ENCODE measurements at places on chromosomes 2 and 18.

DNA sequence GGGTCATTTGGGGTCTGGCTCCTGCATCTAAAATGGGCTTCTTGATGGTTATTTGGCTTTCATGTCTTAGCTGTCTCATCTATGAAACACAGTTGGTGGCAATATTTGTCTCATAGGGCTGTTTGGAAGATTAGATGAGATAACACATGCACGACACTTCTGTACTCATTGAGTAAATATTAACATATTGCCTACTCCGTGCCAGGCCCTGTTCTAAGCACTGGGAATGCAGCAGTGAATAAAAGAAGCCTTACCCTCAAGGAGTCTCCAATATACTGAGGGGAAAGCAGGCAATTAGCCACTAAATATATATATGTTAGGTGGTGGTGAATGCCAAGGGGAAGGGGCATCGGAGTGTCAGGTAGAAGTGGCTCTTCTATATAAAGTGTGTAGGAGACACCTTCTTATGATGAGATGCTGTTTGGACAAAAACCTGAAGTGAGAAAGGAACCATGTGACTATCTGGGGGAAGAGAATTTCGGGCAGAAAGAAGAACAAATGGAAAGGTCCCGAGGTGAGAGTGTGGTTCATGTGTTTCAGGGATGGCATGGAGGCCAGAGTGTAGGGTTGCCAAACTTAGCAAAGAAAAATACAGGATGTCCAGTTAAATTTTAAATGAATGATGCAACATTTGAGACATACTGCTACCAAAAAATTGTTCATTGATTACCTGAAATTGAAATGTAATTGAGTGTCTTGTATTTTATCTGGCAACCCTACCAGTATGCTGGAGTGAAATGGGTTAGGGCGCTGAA is 11.8 kb downstream of the SLC3A1 start:
- DNase-seq = no peak

DNA sequence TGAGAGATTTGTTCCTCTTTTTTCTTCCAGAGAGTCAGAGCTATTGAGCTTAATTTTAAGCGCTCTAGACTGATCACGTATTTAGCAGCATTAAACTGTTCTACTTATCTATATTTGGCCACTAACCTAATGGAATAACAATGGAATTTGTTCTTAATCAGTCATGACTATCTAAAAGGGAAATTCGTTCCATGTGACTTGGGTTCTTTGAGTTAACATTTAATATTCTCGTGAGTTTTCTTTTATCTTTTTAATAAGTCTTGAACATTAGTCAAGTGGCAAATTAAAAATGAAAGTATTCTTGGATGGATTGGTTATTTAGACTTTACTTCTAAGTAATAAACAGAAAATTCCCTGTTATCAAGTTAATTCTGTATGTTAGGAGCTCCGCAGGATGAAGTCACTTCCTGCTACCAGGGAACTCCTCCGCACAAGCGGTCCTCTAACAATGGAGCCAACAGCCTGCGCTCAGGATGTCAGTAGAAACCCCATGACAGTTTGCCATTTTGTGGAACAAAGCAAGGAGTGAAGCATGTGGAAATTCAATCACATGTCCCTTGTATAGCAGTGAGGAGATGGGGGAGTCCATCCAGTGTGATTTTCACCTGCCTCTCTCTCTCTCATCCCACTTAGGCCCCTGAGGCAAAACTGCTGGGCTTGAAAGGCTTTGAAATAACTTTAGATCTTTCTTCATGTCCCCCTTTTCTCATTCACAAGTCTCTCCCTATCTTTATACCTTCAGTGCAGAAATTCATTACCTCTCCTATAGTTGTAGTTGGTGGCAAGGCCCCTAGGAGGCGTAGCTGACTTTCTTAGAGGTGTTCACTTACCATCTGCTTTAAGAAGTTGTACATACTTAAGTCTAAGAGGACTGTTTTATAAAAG is 138.1 kb downstream of the WDR7 start:
- no peak for DNase-seq

DNA sequence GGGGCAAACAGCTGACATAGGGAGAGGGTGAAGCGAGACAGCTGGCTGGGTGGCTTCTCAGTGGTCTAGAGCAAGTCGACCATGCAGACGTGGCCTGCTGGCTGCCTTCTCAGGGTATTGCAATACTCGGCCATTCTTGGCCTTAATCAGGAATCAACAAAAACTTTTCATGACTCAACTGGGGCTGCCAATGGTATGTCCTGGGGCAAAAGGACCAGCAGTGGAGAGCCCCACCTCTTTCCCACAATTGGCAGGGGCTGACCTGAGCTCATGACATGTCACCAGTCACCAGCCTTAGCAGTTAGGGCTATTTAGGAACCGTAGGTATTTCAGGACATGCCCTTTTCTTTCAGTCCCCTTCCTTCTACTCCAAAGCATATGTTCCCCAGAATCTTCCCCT is 19.1 kb downstream of the PLA2R1 start:
- no peak for DNase-seq

DNA sequence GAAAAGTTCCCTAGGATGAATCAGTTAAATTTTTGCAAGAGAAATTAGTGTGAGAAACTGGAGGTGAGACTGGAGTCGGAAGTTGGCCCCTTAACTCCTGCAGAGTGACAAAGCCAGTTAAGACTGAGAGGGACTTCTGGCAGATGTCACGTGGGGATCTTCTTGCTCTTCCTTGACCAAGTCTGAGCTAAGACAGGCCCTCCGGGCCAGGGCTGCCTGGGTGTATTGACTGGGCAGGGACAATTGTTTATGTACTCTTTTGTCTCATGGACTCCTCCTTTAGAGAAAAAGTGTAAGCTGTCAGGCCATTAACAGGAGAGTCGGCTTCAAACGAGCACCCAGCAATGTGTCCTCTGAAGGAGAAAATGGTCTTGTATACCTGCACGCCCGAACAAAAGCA is 48.6 kb upstream of the RALBP1 start:
- DNase-seq = no peak

- no peak for DNase-seq
These were observed 83.4 kb downstream of the AP1S3 start for GRCh38 chr2:223753940-223754339.

DNA sequence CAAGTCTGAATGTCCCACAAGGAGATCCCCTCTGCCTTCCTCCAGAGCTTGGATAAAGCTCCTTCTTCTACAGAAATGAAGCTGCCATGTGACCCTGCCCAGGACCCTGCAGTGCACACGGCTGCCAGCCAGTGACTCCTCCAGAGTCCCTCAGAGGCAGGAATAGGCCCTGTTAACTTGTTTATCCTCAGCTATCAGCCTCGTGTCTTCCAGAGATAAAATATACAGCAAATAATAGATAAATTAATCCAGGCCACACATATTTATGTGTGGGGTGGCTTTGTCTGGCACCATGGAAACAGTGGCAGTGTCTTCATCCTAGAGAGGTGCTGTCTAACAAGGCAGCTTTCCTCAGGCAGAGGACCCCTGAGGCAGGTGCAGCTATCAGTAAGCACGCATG is 66.7 kb downstream of the TMEM18 start:
- DNase-seq = no peak

GRCh38 chr2:171595456-171595855 is 73.2 kb downstream of the CYBRD1 start:
- DNase-seq = no peak

DNA sequence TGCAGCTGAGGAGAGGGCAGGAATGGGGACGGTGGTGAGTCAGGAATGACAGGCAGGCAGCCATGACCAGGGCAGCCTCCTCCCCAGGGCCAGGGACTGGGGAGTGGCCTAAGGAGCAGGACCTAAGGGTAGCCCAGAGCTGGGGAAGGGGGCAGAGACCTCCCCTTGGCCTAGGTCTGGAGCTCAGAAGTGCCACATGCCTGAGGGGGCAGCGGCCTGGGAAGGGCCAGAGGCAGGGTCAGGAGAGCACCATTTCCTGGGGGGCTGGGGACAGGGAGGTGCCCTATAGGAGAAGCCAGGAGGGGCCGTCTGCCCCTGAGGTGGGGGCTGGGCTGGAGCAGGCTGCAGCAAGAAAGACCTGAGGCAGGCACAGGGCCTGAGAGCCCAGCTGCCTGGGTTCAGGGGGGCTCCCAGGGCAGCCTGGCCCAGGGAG is 20.9 kb downstream of the CFLAR start:
- DNase-seq = no peak

GRCh38 chr2:238239863-238240756 is at the start of gene HES6:
Gene HES6, minus strand, starts transcription at chr2:238240038. Its CDS starts 133 bp downstream, at chr2:238239905.
- DNase-seq = no peak

DNA sequence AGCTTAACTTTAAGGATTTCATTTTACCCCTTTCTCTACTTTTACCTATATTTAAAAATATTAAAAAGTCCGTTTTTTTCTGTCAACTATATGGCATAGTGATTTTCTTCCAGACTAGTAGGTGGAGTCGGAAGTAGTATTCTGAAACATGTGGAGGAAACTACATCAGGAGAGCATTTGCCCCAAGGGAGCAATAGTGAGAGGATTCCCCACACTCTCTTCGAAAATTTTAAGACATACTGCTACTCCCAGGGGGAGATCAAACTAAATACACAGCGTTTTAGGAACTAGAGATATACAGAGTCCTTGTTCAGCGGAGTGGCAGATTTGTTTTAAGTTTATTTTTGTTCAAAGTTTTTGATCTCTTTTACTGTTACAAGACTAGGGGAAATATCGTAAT is 40.6 kb downstream of the METAP1D start:
- no peak for DNase-seq

GRCh38 chr2:24011250-24012104 is 1.6 kb downstream of the MFSD2B start:
- no peak for DNase-seq

DNA sequence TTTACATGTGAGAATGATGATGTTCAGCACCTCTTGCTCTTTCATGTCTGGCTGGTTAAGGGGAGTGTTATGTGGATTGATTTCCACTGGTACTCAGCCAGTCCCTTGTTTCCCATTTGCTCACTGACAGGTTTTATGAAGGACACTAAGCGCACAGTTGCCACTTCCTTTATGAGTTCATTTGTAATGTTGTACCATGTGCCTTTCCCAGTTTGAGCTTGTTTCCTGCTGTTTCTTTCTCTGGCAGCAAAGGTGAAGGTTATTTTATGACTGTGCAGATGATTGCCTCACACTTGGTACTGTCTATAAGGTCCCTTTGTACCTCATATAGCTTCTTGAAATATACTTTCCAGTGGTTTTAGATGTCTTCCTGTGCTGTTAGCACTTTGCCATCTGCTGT is 1700.5 kb upstream of the TMEFF2 start:
- no peak for DNase-seq

- DNase-seq = no peak
These were observed 80.8 kb downstream of the TWIST2 start for GRCh38 chr2:238928520-238929241.

DNA sequence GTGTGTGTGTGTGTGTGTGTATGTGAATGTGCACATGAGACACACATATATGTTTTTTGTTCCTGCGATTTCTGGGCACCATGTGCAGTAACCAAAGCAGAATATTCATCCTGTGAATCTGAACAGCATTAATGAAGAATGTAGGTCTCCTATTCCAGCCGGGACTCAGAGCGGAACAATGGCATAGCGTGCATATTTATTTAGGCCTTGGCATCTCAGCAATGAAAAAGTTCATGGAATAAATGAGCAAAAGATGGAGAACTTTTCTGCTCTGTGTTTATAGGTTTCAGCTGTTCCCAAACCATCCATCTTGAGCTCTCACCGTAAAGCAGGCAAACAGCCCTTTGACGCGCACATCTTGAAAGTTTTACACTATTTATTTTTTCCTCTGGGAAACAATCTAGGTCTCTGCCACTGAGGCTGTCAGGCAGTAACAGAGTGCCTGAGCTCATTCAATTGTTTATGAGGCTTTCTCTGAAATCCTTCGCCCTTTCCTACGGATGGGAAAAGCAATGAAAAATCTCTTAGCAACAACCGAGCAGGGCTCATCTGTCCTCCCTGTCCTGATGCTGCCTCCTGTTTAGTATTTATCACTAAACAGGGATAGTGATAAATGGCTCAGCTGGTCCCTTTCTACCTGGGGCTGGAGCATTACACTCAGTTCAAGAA is 146.2 kb upstream of the MSH6 start:
- DNase-seq = no peak
